Left colon (tissue), 2 donors: ENCODE measurements at places on chromosomes 3 and 15. TPM values are rescaled to one million over a fixed set of nuclear protein-coding genes. Genes with fewer than 3 reads are reported as not detected.

GABRG3 gene
- not detected for total RNA-seq

GRCh38 chr3:127888564-127889107 is 26.4 kb upstream of the KBTBD12 start:
- DNase-seq: no peak

DNA sequence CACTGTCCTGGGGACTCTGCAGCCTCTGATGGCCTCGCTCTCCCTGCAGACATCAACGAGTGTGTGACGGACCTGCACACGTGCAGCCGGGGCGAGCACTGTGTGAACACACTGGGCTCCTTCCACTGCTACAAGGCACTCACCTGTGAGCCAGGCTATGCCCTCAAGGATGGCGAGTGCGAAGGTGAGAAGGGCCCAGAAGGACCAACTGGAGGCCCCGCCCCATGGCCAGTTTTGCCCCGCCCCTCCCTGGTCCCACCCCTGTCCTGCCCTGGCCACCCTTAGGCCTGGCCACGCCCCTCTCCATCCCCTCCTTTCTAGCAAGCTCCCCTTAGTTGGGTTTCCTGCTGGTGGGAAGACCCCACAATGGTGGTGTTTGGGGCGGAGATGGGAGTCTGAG is 77.5 kb downstream of the FBLN2 start:
- DNase-seq: no peak

- no peak for DNase-seq
These were observed 13.6 kb downstream of the PRKCD start for GRCh38 chr3:53174346-53175250.

GRCh38 chr15:90709278-90709677 is 7.9 kb upstream of the BLM start:
- no peak for DNase-seq
